Endothelial cell (in vitro differentiated cells): ENCODE measurements at places on chromosomes 4 and X.

GRCh38 chr4:120026853-120027252 is 39.8 kb downstream of the MAD2L1 start:
- no peak for DNase-seq

- DNase-seq, result no peak
These were observed 11.7 kb downstream of the PITX2 start for GRCh38 chr4:110610940-110611831.

GRCh38 chrX:67558267-67558666 is 14.4 kb downstream of the AR start:
- no peak for DNase-seq

GRCh38 chr4:122602277-122603142 is 18.4 kb downstream of the IL21 start:
- DNase-seq, result no peak

DNA sequence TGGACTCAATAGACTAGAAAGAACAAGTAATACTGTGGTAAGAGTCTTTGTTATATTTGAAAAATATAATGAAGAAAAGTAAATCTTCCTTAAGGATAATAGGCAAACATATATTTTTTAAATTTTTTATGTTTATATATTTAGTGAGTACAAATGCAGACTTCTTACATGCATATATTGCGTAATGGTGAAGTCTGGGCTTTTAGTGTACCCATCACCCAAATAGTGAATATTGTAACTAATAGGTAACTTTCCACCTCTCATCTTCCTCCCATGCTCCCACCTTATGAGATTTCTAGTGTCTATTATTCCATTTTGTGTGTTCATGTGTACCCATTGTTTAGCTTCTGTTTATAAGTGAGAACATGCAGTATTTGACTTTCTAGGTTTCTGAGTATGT is 711.2 kb upstream of the NDST4 start:
- DNase-seq, result no peak

DNA sequence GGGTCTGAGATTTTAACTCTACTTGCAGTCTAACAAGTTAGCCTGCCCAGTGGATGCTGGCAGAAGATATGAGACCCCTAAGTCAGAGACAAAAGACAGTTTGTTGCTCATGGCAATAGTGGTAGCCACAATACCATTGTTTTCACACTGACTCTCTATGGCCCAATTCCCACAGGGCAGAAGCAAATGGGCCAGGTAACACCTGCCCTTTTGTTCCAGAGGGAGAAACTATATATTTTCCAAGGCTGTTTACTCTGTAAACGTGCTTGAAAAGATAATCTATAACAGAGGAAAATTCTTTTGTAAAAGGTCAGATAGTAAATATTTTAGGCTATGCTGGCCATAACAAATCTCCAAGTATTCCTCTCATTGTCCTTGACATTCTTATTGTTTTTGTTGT is 57.2 kb upstream of the NPNT start:
- no peak for DNase-seq

DNA sequence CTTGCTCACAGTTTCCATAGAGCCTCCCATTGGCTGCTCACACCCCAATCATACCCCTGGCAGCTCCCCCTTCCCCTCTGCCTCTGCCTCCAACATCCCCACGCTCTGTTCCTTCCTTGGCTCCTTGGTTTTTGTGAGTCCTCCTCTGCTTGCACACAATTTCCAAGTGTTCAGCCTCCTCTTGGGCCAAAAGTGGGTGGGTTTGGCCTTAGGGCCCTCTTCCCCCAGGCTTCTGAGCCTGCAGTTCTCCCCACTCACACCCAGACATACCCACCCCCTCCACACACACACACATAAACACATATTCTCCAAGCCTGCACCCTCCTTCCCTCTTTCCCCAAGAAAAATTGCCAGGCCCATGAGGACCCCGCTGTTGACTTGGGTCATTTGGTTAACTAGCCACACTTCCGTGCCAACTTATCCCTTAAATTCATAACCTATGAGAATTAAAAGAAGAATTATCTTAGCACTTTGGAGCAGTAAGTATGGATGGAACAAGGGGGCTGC is 4.5 kb downstream of the APLN start:
- DNase-seq, result no peak

- DNase-seq, result no peak
These were observed 101.5 kb downstream of the DMD start for GRCh38 chrX:33109858-33110257.

DNA sequence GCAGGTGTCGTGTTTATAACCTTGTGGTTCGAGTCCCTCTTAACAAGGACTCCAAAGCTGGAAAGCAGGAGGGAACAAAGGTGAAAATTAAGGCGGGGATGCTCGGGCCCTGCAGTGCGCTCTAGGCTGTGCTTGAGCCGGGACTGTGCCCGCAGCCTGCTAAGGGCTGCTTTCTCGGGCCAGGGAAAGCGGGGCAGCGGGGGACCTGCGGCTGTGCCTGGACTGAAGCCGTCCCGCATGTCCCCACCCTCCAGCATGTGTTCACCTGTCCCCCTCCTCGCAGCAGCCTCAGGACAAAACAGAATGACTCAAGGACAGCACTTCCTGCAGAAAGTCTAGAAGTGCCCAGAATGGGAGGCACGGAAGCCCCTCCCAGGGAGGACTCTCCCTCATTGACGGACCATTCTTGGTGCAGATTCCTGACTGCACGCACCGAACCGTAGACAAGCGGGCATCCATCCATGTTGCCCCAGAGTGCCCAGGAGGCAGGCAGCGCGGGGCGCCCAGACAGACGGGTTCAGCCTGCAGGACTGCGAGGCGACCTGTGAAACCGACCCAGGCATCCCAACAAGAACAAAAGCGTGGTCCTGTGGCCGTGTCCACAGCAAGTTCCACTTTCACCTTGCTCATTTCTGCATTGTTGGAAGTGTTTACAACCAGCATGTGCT is 342.9 kb downstream of the MAGEB5 start:
- no peak for DNase-seq

GRCh38 chr4:175106301-175106700 is 188.1 kb downstream of the ADAM29 start:
- DNase-seq, result no peak

GRCh38 chrX:110315551-110315950 is 2.3 kb downstream of the AMMECR1 start:
- no peak for DNase-seq

DNA sequence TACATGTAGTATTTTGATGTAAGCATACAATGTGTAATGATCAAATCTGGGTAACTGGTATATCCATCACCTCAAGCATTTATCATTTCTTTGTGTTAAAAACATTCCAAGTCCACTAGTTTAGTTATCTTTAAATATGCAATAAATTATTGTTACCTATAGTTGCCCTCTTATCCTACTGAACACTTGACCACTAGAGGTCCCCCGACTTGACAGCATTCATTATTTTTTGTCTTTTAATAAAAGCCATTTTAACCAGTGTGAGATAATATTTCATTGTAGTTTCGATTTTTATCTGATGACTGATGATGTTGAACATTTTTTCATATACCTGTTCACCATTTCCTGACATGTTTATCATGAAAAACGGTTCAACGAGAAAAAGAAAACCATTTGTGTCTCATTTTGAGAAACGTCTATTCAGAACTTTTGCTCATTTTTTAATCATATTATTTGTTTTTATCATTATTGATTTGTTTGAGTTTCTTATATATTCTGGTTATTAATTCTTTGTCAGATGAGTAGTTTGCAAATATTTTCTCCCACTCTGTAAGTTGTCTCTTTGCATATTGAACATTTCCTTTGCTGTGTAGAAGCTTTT is 199.0 kb upstream of the CXXC4 start:
- no peak for DNase-seq

DNA sequence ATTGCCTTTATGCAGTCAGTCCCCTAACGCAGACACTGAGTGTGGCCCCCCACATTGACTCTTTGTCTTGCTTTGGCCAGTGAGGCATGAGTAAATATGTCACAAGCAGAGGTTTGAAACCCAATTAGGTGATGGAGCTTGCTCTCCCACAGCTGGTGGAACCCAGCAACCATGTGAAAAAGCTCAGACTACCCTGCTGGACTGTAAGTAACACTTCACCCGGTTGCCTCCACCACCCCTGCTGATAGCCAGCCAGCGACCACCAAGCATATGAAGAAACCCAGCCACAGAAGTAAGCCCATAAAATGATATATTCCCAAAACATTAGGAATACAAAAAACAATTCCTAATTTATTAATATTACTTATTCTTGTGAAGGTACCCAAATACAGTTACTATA is 21.6 kb upstream of the PDCL2 start:
- no peak for DNase-seq

DNA sequence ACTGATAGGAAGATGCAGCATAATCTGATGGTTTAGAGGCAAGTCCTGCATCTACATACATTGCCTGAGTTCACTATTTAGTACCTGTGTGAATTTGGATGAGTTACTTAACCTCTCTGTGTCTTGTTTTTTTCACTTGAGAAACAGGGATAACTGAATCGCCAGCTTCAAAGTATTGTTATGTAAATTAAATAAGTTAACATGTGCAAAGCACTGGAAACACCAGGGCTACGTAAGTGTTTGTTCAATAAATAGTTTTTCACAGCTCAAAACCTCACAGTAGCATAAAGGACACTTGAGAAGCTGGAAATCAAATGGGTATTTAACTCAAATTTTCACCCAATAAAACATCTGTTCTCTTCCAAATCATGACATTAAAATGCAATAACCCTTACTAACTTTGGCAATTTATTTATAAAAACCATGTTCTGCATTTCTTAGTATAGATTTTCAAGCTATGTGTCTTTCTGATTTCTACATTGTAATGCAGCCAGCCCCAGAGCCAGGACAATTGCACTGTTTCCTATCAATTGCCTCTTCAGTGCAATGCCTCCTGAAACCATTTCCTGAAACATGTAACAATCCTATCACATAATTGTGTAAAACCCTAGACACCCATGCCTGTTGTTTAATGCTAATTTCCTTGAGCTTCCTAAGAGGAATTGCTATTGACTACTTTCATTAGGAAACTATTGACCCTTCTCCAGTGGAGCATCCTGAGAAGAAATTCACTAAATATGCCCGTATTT is 177.1 kb downstream of the UNC5C start:
- DNase-seq, result no peak

DNA sequence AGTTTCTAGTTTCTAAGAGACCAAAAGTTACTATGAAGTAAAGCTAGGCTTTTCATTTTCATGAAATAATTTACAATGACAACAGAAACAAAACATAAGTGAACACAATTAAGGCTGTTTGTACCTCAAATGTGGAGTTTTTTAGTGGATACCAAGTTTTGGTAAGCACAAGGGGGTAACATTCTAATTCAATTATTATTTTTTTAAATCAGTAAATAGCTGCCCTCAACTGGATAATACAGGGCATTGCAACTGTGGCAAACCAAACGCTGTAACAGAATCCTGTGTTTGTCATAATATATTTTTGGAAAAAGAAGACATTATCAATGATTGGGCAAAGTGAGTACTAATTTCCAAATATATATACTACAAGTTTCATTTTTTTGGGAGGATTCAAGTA is 150.3 kb downstream of the FBXW7 start:
- no peak for DNase-seq

- DNase-seq, result no peak
These were observed 621.5 kb upstream of the HTR2C start for GRCh38 chrX:113962343-113962742.

DNA sequence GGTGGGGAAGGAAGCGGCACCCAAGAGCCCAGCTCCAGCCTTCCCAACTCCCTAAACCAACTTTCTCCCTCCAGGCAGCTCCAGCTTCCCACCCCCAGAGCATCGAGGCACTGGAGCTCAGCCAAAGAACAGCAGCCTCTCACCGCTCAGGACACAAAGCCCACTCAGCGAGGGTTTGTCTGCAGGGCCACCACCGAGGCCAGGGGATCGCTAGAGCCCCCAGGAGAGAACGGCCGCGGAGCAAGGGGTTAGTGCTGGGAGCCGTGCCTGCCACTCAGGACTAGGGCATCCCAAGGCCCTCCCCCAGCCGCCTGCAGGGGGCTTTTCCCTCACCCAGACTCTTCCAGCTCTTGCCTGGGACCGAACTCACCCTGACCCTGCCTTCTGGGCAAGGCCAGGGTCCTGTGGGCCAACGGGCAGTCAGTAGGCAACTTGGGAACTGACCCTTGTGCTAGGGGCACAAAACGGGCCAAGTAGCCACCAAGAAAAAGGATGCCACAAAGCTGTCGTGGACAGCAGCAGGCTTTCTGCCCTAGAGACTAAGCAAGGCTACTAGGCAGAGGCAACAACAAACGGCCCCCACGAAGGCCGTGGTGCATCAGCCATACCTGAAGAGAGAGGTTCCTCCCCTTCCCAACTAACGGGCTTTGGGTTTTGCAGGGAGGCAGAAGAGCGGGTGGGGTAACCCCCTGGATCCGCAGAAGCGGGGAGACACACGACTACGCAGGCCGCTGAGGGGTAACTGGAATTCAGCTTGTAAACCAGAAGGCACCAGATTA is 2.3 kb downstream of the HCFC1 start:
- DNase-seq, result no peak

DNA sequence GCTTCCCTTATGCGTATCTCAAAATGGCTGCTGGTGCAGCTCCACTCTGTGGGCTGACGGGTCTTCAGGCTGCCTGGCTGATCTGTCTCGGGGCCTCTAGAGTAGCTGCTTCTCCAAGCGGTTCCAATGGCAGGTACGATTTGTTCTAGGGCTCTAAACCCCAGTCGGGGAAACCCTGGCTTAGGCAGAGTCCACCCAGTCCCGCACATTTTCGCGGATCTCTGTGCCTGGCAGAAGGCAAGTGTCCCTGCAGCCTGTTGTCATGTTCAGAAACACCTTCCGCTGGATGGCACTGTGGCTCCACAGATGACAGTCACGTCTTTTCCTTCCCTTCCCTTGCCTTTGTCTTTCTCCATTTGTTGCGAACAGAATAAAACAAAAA is 54.4 kb downstream of the NBDY start:
- no peak for DNase-seq

- no peak for DNase-seq
These were observed 23.1 kb downstream of the ACSL1 start for GRCh38 chr4:184802697-184803015.

- no peak for DNase-seq
These were observed 105.5 kb downstream of the PRRG1 start for GRCh38 chrX:37454537-37455285.

- DNase-seq, result no peak
These were observed 223.0 kb downstream of the PAPSS1 start for GRCh38 chr4:107497054-107497453.

DNA sequence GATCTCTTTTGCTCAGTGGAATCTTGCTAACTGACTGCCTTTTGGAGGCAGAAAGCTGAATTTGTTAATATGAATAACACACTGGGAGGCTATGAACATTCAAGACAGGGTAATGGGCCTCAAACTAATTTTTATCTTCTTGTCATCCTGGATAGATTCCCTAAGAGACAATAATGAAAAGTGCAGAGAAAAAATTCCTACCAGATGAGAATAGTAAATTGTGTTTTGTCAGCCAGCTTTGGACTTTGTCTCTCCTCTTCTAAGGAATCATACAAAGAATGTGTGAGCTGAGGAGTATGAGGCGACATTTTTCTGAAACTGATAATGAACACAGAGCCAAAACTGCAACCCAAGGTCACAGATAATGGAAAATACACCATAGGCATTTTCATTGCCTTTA is 649.3 kb downstream of the IQCM start:
- no peak for DNase-seq

DNA sequence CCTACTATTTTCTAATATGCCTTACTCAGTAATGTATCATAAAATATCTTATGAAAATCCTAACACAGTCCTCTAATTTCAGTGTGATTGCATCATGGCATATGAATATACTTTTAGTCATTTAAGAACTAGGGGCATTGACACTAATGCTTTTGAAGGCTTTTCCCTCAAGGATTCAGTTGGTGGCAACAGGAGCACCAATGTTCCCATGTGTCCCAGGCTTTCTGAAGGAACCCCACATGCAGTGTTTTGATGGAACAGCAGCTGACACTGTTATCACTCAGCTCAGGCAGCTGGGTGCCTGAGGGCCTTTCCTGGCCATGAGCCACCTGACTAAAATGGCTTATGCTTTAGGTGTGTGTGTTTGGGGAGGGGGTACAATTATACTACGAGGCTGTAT is 348.3 kb downstream of the ARHGAP24 start:
- no peak for DNase-seq
